ENCODE measurements at places on chromosomes 2 and 18.
A peak's percentile ranks its signal among the peaks of the same experiment; 100 is the strongest.

DNA sequence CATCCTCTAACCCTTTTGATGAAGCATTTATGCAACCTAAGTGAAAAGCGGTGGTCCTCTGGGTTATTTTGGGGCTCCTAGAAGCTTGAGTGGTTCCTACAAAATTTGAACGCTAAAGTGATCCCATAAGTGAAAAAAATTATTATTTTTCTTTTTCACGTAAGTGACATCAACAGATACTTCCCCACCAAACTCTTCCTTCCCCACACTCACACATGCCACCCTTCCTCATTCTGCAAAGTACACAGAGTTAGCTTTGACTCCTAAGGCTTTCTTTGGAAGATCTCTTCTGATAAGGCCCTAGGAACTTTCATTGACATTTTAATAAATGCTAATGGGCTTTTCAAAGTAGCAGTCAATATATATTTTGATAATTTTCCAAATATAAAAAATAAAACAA lies 109.7 kb downstream of the DOCK10 start:
- peaks cover 5% of the 10 kb centered on the region for H3K4me1 ChIP-seq
- no peaks in the 10 kb centered on the region for H3K27me3 ChIP-seq
- peaks cover 35% of the 10 kb centered on the region for H3K36me3 ChIP-seq
- DNase-seq = no peak

- H3K4me3 ChIP-seq = no peak overlapping the region
- no peak overlapping the region for H3K27ac ChIP-seq
- H3K4me1 ChIP-seq = peaks cover 20% of the 10 kb centered on the region
- no peaks in the 10 kb centered on the region for H3K27me3 ChIP-seq
- no peaks in the 10 kb centered on the region for H3K36me3 ChIP-seq
Measured at GRCh38 chr2:157920736-157921135, 44.6 kb upstream of the ACVR1 start.

DNA sequence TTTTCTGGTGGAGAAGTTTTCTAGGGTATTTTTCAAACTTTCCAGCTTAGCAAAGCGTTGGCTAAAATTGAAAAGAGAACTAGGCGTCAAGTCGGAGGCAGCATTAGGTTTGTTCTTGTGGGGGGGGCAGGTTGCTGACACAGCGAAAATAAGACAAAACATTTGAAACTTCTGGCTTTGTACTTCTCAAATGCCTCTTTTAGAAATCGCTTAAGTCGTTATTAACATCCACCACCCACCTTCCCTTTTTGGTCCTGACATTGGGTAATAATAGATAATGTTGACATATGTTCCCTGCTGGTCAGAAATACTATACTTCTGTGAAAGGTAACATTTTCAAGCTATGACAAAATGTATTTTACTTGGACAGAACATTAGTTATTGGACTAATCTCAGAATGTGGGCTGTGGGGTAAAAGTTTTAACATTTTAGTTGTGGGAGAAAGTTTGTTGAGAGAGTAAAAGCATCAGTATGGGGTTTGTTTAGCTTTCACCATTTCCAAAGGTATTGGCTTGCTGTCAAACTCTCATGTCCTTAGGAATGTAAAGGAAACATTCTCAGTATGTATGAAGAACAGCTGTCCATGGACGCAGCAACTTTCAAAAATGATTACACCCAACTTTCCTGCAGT lies 88.1 kb upstream of the ZEB2 start:
- H3K36me3 ChIP-seq = no peaks in the 10 kb centered on the region
- no peaks in the 10 kb centered on the region for H3K27me3 ChIP-seq
- no peak overlapping the region for H3K27ac ChIP-seq
- DNase-seq = no peak

DNA sequence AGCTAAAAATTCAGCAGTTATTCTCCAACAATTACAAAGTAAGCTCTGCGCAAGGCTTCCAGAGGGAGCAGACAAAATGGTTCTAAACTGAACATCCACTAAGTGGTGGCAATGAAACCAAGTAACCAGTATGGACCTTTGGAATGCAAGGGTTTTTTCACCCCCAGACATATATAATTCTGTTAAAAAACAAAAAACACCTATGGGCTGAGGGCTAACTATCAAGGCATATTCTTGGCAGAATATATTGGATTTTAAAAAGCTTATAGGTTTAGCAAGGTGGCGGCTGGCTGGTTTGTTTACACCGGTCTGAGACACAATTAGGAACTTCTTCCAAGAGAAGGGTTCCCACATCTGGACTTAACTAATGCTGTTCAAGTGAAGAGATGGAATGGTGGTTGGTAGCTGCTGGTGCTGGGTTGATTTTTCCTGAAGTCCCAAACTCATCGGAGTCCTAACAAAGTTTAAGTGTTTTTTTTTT lies 2.8 kb downstream of the ZFP36L2 start:
- H3K36me3 ChIP-seq = peaks cover 47% of the 10 kb centered on the region
- H3K4me3 ChIP-seq = peak overlapping the region; percentile 81
- H3K4me1 ChIP-seq = peaks cover 76% of the 10 kb centered on the region
- no peak for DNase-seq
- no peak overlapping the region for H3K27ac ChIP-seq
- H3K27me3 ChIP-seq = no peaks in the 10 kb centered on the region

- H3K27ac ChIP-seq = peak overlapping the region; percentile 59
- H3K36me3 ChIP-seq = peaks cover 3% of the 10 kb centered on the region
- no peaks in the 10 kb centered on the region for H3K27me3 ChIP-seq
- no peak for DNase-seq
- H3K4me3 ChIP-seq = peak overlapping the region; percentile 86
- H3K4me1 ChIP-seq = peaks cover 28% of the 10 kb centered on the region
Measured at GRCh38 chr2:10078704-10079265, 1.4 kb downstream of the CYS1 start.

- no peak for DNase-seq
- H3K27me3 ChIP-seq = no peaks in the 10 kb centered on the region
- no peak overlapping the region for H3K27ac ChIP-seq
- H3K36me3 ChIP-seq = no peaks in the 10 kb centered on the region
- H3K4me3 ChIP-seq = no peak overlapping the region
Measured at GRCh38 chr18:78447211-78447610, 532.4 kb upstream of the SALL3 start.

GRCh38 chr2:240206630-240207029 lies 66.2 kb upstream of the OTOS start:
- peaks cover 11% of the 10 kb centered on the region for H3K27me3 ChIP-seq
- H3K4me3 ChIP-seq = no peak overlapping the region
- no peak overlapping the region for H3K27ac ChIP-seq
- no peak for DNase-seq
- H3K36me3 ChIP-seq = no peaks in the 10 kb centered on the region

DNA sequence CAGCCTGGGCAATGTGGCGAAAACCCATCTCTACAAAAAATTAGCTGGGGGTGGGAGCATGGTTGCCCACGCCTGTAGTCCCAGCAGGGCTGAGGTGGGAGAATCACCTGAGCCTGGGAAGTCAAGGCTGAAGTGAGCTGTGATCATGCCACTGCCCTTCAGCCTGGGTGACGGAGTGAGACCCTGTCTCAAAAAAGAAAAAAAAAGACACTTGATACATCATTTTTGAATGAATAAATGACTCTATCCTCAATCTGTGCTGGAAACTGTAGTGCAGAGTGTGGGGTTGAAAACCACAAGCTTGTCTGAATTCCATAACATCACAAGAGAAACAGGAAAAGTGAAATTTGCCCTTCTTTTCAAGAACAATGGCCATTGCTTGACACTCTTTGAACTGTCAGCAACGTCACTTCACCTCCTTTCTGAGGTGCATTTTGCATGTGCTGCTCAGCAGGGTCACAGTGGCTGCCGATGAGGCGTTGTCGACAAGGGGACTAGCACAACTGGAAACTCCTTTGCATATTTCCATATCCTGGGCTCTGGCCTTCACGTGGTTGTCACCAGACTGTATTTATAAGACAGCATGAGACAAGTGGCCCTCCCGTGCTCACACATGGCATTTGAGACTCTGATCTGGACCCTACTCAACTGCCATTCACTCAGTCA lies 54.2 kb downstream of the DDX1 start:
- H3K4me1 ChIP-seq = no peaks in the 10 kb centered on the region
- peaks cover 4% of the 10 kb centered on the region for H3K36me3 ChIP-seq
- no peak for DNase-seq
- H3K27ac ChIP-seq = no peak overlapping the region

GRCh38 chr18:7535436-7536205 lies 31.5 kb upstream of the PTPRM start:
- H3K27me3 ChIP-seq = no peaks in the 10 kb centered on the region
- no peak overlapping the region for H3K4me3 ChIP-seq
- H3K4me1 ChIP-seq = no peaks in the 10 kb centered on the region
- no peak for DNase-seq

- no peaks in the 10 kb centered on the region for H3K27me3 ChIP-seq
- H3K36me3 ChIP-seq = no peaks in the 10 kb centered on the region
- H3K27ac ChIP-seq = no peak overlapping the region
Measured at GRCh38 chr2:2621855-2622254, 290.8 kb upstream of the MYT1L start.

DNA sequence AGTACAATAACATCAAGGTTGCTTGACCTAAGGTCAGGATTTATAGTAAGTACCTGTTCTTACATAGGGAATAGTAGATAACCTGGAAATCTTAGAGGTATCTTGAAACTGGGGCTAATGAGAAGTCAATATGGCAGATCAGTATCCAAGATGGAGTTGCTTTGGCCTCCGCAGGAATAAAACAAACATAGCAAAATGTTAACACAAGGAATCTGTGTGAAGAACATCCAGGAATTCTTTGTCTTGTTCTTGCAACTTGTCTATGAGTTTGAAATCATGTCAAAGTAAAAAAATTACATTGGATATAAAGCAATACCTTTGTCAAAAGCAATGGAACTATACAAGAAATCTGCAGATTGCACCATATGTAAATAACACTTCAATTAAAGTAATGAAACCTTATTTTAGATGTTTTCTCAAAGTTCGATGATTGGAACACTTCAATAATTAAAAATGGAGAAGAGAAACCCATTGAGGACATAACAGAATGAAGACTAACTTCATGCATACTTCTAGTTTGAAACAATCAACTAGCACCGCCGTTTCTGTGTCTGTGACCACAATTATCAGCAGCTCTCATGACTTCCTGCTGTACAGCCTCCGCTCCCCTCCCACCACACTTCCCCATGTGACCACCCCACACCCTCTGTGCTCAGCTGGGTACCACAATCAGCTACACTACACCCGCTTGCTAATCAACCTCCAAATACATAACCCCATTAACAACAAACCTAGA lies 27.6 kb downstream of the C2orf76 start:
- DNase-seq = no peak
- H3K4me1 ChIP-seq = no peaks in the 10 kb centered on the region
- H3K36me3 ChIP-seq = no peaks in the 10 kb centered on the region
- H3K4me3 ChIP-seq = no peak overlapping the region

DNA sequence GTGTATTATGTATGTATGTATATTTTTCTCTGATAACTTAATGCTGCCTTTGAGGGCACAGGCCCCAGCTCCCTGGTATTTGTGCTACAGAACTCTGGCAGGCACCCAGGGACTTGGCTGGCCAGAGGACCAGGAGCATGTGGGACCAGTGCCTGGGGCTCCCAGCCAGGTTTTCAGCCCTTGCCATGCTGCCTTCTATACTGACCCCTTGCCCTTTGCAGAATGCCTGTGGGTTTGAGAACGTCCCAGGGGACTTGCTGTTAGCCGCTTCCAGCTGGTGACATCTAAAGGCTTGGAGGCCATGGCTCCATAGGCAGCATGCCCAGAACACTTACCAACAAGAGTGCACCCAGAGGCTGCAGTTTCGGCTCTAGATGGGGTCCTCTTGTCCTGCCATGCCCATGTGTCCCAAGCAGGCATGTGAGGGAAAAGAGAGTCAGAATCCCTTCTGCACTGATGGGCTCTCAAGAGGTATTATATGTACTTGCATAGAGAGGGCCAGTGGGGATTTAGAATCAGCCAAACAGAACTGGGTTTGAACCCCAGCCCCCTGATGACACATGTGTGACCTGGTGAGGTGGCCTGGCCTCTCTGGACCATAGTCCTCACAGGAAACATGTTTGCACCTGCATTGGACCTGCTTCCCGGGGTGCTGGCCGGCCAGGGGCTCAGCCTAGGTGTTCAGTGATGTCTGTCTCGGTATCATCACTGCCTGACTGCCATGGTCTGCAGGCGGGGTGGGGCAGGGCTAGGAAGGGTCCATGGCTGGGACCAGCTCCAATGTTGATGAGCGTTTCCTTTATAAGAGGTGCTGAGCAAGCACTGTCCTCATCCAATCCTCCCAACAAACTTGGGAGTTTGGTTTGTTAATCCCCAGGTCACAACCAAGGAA lies 119.2 kb upstream of the FHL2 start:
- H3K36me3 ChIP-seq = no peaks in the 10 kb centered on the region
- H3K27ac ChIP-seq = no peak overlapping the region
- H3K4me1 ChIP-seq = 0 out of 2 replicates have a peak, but pooled peaks cover 5% of the 10 kb centered on the region
- no peak for DNase-seq

DNA sequence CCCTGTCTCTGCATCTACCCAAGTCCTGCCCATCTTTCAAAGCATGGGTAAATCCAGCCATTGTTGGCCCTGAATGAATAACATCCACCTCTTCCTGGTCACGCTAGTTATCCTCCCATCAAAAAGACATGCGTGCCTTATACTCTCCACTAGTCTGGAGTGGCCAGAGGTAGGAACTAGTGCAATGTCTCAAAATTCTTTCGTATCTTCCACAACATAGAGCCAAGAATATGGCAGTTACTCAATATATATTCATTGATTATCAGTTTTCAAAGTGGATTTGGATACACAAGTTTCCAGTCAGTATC lies 8.9 kb downstream of the APOB start:
- no peaks in the 10 kb centered on the region for H3K27me3 ChIP-seq
- H3K4me1 ChIP-seq = peaks cover 6% of the 10 kb centered on the region
- no peaks in the 10 kb centered on the region for H3K36me3 ChIP-seq
- H3K27ac ChIP-seq = no peak overlapping the region
- H3K4me3 ChIP-seq = no peak overlapping the region

DNA sequence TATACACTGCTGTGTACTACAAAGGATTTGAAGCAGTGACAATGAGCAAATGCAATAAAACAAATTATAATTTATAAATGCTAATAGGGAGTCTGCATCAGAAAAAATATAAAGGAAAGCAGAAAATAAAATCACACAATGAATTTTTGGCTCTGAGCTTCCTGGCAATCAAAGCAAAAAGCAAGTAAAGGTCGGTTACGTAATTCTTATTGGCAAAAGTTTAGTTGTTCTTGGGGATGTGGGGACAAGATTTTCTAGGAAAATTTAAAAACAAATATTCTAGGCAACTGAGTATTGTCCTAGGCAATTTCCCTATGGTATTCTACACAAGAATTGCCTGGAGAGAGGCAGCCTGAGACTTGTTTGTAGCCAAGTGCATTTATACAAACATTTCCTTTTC lies 1.8 kb downstream of the ORC2 start:
- H3K4me3 ChIP-seq = no peak overlapping the region
- peaks cover 34% of the 10 kb centered on the region for H3K36me3 ChIP-seq
- peaks cover 19% of the 10 kb centered on the region for H3K4me1 ChIP-seq
- DNase-seq = no peak

All from SJSA1 (cell line).